ENCODE measurements at places on chromosomes 4 and X.

DNA sequence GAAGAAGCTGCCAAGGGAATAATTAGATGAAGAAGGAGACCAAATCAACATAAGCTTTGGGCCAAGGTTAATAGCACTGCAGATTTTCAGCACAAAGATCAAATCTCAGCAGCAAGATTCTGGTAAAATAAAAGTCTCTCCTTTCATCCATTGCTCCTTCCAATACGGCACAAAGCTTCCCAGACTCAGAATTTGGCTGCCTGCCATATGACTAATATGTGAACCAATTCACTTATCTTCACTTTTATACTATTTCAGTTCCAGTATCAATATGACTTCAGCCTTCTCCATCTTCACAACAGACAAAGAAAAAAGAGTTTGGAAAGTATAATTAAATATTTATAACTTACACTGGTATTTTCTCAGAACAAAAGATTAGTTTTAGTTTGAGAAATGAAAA lies 978.3 kb upstream of the GRID2 start:
- DNase-seq, result no peak

DNA sequence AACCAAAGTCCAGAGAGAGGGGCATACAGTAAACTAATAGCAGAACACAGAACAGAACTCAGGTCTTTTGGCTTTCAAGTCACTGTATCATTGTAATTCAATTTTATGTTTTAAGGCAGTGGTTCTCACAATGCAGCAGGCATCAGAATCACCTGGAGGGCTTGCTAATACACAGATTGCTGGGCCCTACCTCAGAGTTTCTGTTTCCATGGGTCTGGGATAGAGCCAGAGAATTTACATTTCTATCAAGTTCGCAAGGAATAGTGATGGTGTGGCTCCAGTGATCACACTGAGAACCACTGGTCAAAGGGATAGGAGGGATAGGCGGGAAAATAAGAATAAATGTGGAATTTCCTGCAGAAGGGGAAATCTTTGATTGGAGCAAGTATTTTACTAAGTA lies 36.7 kb downstream of the LANCL3 start:
- DNase-seq, result no peak

DNA sequence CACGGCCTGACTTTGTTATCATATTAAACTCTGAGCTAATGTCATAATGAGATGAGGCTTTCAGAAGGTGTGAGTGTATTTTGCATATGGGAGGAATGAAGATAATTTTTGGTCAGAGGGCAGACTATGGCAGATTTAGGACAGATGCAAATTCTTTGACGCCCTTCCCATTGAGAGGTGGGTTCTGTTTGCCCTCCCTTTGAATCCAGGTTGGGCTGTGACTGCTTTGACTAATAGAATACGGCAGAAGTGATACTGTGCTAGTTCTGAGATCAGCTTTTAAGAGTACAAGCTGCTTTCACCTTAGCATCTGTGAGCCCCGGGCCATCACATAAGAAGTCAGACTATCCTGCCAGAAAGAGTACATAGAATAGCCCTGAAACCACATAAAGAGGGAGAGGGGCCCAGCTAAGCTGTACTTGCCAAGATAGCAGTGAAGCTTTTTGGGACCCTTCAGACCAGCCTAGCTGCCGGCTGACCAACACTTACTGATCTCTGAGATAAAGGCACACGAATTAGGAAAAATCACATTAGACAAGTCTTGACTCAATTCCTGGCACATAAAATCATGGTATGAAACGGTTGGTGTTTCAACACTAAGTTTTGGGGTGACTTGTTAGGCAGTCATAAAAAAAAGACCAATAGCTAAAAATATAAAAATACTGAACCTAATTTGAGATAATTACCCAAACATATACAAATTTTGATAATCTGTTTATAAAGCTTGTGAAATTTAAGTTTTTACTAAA lies 166.7 kb upstream of the SH3RF1 start:
- no peak for DNase-seq

GRCh38 chrX:327660-328126 lies 9.1 kb upstream of the GTPBP6 start:
- no peak for DNase-seq

- peak; percentile 41 for DNase-seq
Measured at GRCh38 chr4:40280586-40280985, 54.5 kb upstream of the CHRNA9 start.

DNA sequence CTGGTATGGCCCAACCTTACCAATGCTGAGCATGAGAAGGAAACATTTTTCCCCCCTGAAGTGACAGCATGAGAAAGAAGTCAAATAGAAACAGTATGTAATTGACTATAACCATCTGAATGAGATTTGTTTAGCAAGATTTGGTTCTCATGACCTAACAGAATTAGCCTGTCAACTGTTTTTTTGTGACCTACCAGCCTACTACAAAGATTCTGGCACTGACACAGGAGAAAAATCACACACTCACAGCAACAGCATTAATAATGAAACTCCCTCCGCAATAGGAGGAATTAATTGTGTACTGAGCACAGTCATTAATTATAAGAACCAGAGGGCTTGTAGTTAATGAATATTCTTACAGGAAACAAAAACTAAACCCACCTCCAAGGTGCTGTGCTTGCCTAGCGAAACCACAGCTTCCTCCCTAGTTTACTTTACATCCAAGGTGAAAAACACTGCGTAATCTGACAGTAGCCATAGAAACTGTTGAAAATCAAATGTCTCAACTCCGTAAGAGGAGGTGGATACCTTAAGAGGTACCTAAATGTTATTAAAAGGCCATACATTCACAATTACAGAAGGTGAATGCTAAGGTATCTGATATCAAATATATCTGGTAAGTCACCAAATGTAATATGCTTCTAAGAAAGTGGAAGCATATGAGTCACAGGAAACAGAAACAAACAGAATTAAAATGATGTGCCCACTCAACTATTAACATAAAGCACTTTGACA lies 34.9 kb downstream of the MMRN1 start:
- peak; percentile 0 for DNase-seq

DNA sequence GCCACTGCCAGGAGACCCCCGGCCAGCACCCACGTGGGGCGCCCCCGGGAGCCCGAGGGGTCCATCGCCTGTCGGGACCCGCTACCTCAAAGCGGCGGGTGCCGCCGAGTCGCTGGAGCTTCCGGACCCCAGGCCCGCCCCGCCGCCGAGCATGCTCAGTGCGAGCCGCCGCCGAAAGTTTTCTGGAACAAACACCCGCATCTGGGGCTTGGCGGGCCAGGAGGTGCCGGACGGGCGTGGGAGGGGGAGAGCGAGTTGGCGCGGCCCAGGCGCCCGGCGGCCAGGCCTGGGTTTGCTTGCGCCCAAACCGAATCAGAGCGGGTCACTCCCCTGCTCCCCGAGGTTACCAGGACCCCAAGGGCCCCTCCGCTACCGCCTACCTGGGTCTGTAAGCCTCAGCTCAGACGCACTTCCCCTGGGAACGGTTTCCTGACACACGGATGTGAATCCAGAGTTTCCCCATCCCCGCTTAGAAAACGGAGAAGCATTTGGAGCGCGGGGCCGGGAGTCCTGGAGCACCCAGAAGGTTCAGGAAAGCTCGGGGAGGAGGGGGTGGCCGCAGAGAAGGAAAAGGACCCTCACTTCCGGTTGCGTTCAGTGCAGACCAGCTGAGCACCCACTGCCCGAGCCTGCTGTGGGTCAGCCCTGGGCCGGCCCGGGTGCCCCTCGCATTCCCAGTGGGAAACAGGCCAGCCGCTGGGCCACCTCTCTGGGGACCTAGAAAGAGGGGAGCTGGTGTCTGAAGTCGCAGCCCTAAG lies at the start of gene EVC2:
EVC2 (minus strand) TSS at position 111 of the 758 bp plus-strand sequence; CDS start at position 65, 46 bp downstream.
- peak; percentile 34 for DNase-seq

DNA sequence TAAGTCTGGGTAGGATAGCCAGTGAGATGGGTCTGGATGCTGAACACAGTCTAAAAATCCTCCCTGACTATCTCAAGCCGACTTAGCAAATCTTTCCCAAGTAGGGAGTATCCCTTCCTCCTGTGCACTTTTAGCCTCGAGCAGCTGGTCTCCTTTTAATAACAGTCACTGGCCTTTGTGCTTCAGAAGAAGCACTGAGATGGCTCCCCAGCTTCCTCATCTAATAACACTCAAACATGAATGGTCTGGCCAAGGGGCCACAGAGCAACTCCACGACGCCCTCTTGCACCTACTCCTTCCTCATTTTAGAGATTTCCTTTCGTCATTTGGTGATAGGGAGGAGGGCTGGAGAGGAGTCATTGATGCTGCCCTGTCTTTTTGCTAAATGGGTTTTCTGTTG lies 78.8 kb upstream of the TMEM150C start:
- DNase-seq, result no peak
